ENCODE measurements at places on chromosomes 2 and 18. TPM values are rescaled to one million over a fixed set of nuclear protein-coding genes. Genes with fewer than 3 reads are reported as not detected.

The LAMA3 gene
- 4.7 TPM for total RNA-seq

The LRATD1 gene
- total RNA-seq, result 0.04 TPM

The ROCK1 gene
- total RNA-seq, result 37.4 TPM

The ABCG8 gene
- total RNA-seq, result not detected

The CNGA3 gene
- not detected for total RNA-seq

The KHK gene
- total RNA-seq, result 2.1 TPM

The YWHAQ gene
- total RNA-seq, result 279 TPM

The INPP1 gene
- 15.4 TPM for total RNA-seq

The UBXN2A gene
- total RNA-seq, result 11.7 TPM

The RFX8 gene
- total RNA-seq, result 1.3 TPM

The HOXD13 gene
- not detected for total RNA-seq

The PDCD1 gene
- total RNA-seq, result not detected

The RAB27B gene
- 0.13 TPM for total RNA-seq

The MERTK gene
- total RNA-seq, result 33.6 TPM

The ICOS gene
- total RNA-seq, result not detected

The FHOD3 gene
- total RNA-seq, result 0.07 TPM

The ALPG gene
- not detected for total RNA-seq

The ALLC gene
- not detected for total RNA-seq

The SPP2 gene
- total RNA-seq, result not detected

The SIGLEC15 gene
- total RNA-seq, result 0.13 TPM

The DCC gene
- total RNA-seq, result not detected

The CENPA gene
- total RNA-seq, result 28.3 TPM
